Activated naive CD4-positive, alpha-beta T cell treated with anti-CD3 and anti-CD28 coated beads, Interleukin-2, amount 50 U/mL, for 72 hours (primary cell): ENCODE measurements at places on chromosomes 13 and 19. TPM values are rescaled to one million over a fixed set of nuclear protein-coding genes. Genes with fewer than 3 reads are reported as not detected.

TEX101 gene
- not detected for total RNA-seq

- no peak for DNase-seq
These were observed 137.0 kb downstream of the KCNRG start for GRCh38 chr13:50152224-50152623.

DNA sequence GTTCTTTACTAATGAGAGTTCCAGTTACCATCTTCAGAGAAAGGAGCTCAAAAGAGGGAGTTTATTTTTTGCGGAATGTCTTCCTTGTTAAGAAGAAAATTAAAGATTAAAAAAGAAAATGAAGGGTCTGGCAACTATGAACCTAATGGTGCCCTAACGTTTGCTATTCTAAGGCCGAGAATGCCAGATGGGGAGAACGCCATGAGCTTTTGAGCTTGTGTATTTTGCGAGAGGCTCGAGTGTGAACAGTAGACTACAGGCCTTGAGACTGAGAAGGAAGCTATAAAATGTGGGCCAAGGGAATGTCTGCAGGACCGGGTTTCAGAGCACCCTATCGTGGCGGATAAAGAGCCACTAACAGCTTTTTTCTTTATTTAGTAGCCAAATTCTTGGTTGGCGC, 6.7 kb downstream of the FGF14 start:
- DNase-seq = no peak

DNA sequence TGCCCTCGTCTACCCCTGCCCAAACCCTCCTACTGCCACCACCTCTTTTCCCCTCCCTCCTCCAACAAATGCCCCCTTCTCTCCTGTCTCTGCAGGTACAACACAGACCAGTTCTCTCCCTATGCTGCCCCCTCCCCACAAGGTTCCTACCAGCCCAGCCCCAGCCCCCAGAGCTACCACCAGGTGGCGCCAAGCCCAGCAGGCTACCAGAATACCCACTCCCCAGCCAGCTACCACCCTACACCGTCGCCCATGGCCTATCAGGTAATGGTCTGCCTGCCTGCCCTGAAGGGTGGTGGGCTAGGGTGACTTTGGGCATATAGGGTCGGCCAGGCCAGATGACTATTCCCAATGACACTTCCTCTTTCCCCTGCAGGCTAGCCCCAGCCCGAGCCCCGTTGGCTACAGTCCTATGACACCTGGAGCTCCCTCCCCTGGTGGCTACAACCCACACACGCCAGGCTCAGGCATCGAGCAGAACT, 6.5 kb upstream of the TIMM50 start:
- DNase-seq = peak; percentile 81

DNA sequence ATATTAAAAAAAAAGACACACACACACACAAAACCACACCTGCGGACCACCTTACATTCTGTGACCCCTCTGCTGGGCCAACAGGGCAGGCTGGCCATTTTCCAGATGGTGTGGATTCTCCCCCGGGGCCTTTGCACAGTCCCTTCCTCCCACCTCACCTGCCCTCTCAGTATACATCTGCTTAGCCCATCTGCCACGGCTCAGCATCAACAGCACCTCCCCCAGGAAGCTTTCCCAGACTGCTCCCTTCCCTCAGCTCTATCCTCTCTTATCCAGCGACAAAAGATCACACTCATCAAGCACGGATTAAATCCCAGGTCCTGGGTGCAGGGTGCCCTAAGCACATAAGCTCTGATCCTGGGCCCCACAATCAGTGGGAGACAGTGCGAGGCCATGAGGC, 4.5 kb downstream of the ZNF787 start:
- no peak for DNase-seq

GRCh38 chr13:24038841-24039330, 121.6 kb upstream of the SPATA13 start:
- no peak for DNase-seq

ZNF677 gene
- total RNA-seq = 2.9 TPM

STOML3 gene
- not detected for total RNA-seq

OR1I1 gene
- total RNA-seq = not detected
